IPS-NIHi11 (cell line): ENCODE measurements at places on chromosomes 5 and 9.

DNA sequence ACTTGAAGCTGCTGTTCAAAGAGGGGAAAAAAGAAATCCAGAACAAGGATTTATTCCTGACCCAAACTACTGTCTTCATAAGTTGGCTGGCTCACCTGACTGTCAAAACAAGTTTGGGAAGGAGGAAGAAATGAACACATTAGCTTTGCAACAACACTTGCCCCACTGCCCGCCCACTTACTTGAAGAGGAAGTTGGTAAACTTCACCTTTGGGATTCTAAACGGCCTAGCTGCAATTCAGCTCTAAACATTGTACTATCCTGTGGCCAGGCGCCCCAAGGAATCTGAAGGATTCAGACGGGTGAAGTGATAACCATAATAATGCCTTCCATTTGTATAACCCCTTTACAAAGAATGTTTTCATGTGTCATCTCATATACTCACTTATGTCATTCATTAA is 199.4 kb downstream of the ARRDC3 start:
- no peak for DNase-seq

- no peak for DNase-seq
Measured at GRCh38 chr5:112534611-112535255, 115.7 kb upstream of the EPB41L4A start.

DNA sequence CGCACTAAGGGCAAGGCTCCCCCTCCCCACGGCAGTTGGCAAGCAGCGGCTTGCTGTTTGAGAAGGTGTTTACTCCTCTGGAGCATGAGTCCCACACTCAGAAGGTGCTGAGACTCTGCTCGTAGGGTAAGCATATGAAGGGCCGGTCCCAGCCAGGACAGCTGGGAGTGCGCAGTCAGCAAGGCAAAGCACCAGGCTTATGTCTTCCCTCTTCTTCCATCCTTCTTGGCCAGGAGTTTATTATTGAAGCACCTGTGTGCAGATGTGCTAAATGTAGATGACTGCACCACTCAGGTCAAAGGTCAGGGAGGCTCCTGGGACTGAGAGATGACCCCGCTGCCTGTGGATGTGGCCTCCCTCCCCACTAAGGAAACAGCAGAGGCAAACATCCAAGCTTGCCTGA is 27.0 kb upstream of the CDKN2AIPNL start:
- no peak for DNase-seq

DNA sequence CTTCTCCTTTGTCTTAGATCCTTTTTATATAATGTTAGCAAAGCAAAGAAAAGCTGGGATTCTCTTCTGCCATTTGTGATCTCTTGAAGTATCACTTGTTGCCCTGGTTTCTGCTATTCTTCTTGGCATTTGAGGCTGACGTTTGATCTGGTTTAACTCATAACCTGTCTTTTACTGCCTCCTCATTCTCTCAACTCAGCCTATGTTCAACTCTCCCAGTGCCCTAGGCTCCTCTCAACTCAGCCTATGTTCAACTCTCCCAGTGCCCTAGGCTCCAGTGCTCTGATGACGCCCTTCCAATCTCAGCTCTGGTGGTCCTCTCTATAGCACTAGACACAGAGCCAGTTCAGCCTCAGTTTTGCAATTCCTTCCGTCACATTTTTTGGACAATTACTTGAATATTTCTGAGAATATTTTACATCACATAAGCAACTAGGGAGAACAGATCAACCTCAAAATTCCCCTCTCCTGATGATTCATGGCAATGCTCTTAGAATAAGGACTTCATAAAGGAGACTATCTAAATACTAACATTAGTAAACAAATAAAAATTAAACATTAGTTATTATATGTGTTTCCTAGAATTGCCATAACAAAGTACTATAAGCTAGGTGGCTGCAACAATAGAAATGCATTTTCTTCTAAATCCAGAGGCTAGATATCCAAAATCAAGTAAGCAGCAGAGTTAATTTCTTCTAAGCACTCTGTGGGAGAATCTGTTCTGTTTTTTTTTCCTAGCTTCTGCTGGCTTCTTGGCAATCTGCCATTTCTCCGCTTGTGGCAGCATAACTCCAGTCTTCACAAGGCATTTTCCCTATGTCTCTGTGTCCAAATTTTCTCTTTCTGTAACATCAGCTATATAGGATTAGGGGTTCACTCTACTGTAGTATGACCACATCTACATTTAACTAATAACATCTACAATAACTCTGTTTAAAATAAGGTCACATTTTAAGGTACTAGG is 662.1 kb upstream of the FTMT start:
- DNase-seq, result no peak

- no peak for DNase-seq
Measured at GRCh38 chr5:177412603-177413233, 3.4 kb upstream of the F12 start.

DNA sequence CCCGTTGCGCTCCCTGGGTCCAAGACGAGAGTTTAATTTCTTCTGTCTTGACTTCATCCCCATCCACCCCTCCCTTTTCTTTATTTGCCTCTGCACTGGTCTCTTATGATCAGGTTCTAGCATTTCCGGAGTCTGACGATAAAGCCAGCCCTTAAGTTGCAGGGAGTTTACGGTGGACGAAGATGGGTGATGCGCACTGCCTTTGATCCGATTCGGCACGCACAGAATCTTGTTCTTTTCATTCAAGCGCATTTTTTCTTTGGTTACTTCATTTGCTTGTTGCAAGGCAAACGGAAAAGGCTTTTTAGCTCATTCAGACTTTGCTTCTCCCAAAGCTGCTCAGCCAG is 488 bp upstream of the MCTP1 start:
- DNase-seq, result no peak
